ENCODE measurements at places on chromosomes 7 and 10.
A peak's percentile ranks its signal among the peaks of the same experiment; 100 is the strongest.

GRCh38 chr7:108846471-108846870 is 276.8 kb downstream of the DNAJB9 start:
- DNase-seq: no peak

GRCh38 chr10:125844751-125845221 is 21.4 kb downstream of the BCCIP start:
- no peak for DNase-seq

DNA sequence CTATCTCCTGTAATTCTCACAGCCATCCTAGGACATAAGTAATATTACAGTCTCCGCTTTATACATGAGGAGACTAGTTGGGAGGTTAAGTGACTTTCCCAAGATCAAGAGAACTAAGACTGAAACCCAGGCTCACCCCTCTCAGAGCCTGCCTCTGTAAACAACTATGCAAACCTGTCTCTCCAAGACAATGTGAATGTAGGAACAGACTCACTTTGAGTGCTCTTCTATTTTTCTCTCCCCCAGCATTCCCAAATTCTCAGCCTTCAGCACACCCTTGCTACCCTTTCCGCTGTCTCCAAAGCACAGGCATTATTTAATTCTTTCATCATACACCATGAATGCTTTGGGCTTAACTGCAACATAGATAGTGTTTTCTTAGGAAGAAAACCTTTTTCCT is 13.6 kb downstream of the ACTA2 start:
- no peak for DNase-seq

DNA sequence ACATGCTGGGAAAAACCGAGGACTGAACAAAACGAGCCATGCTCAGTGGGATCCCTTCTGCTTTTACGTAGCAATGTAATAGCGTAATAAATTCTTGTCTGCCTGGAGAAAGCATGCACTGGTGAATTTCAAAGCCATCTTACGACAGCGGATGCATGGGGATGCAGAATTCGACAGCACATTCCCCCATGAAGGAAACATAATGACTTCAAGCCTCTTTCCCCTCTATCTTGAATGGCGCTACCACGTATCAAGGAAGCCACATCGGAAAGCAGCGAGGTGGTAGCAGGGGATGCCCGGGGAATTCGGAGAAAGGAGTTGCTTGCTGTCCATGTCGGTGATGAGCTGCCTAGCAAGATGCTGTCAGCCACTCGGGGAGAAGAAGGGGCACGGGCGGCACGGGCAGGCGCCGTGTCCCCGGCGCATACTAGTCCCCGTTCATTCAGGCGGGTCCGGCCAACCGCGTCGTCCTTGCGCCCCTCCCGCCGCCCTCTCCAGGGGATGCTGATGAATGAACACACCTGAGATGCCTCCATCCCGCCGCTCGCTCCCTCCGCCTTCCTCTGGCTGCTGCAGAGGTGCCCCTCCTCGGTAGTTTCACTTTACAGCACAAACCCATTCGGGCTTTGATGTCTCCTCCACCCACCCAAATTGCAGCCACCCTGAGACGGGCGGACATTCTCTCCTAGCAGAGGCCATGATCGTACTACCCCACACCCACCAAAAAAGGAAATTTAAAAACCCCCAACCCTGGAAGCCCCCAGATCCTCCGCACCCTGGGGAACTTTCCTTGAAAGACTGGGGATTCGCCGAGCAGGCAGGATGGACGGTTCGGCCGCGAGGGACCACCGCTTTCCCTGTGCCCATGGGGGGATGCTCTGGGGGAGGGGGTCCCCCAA is 644 bp downstream of the SORBS1 start:
- DNase-seq: peak; percentile 78

DNA sequence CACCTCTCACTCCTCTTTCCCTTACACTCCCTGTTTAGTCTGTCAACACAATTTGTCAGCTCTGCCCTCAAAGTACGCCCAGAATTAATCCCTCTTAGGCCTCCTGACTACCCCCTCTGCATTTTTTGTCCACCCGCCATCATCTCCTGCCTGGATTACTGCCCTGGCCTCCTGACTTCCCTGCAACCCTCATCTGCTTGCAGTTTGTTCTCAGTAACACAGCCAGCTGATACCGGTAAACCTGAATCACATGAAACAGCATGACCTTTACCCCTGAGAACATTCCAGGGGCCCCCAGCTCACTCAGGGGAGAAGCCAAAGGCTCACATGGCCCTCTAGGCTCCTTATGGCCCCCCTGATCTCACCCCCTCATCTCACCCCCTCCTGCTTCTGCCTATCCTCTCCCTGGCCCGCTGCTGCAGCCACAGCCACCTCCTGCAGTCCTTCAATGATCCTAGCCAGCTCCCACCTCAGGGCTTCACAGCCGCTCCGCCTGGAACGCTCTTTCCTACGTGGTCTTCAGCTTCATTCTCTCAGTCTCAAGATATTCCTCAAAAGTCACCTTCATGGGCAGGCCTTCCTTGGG is 8.9 kb downstream of the C10orf53 start:
- no peak for DNase-seq

DNA sequence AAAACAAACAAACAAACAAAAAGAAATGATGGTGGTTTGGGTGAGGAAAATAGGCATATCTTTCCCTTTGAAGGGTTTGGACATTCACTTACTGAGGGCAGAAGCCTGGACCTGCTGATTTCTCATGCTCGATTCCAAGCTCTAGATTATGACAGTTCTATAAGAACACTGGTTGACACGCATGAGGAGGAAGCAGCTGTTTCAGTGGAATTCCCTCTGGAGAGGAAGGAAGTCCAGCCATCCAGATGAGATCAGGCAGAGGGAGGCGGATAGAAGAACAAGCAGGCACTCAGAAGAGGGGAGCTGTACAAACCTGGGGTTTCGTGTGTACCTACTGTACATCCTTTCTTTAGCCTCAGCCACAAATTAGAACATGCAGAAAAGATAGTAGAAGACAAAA is 691.9 kb downstream of the INHBA start:
- no peak for DNase-seq

DNA sequence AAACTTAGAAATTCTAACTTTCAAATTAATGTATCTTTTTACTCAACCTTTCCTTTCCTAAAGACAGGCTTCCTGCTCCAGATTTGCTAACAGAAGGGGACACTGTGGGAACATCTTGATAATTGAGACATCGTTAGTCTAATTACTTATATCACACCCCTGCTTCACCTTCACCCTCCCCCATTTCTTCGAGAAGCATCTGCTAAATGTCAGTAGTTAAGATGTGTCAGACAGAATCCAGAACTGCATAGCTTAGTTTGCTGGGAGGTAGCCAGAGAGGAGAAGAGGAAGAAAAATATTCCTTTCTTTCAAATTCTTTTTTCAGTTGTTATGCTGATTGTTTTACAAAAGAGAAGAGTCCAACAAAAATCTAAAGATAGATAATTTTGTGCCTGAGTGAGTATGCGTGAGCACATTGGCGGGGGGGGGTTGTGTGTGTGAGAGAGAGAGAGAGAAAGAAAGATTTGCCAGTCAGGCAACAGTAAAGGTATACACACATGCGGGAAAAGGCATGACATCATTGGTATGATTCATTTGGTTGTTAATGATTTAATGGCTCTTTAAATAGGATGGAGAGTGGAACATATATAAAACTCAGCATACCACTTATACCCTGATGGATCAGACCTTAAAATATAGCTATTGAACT is 192.4 kb downstream of the PTN start:
- DNase-seq: no peak

- DNase-seq: no peak
Measured at GRCh38 chr10:89404104-89405047, 10.0 kb upstream of the IFIT5 start.

- no peak for DNase-seq
Measured at GRCh38 chr7:87448388-87448787, 27.1 kb downstream of the ABCB4 start.

DNA sequence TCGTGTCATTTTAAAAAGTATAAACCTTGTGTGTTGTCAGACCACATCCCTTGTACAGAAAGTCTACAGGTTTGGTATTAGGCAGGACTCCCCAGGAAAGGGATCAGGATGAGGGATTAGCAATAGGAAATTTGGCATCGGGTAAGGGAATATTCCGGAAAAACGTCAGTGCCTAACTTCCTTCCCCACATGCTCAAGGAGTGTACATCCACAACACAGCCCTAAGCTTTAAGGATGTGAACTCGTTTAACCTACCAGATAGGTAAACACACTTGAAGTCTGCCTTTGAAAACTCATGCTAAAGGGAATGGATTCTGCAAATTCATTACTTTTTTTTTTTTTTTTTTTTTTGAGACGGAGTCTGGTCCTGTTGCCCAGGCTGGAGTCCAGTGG is 194.9 kb downstream of the SKIDA1 start:
- DNase-seq: no peak

GRCh38 chr10:24973163-24973562 is 20.8 kb upstream of the PRTFDC1 start:
- DNase-seq: no peak

GRCh38 chr10:106973716-106974115 is 190.8 kb downstream of the SORCS1 start:
- no peak for DNase-seq

DNA sequence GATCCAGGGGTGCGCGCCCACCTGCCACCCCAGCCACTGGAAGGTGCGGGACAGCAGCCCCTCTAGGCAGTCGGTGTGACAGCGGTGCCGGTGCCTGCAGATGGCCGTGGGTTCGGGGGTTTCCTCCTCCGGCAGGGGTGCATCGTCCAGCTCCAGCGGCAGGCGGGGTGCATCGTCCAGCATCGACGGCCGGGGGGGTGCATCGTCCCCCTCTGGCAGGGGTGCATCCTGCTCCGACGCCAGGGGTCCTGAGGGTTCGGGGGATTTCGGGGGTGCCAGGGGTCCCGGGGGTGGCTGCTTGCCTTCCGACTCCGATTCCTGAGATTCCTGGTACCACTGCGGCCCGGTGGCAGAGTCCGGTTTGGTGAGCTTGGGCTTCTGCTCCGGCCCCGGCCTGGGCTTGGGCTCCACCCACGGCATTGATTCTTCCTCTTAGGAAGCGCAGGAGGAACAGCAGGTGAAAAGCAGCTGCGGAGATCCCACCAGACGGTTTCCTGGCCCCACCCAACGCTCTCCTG is 90.2 kb upstream of the RAB18 start:
- DNase-seq: no peak

DNA sequence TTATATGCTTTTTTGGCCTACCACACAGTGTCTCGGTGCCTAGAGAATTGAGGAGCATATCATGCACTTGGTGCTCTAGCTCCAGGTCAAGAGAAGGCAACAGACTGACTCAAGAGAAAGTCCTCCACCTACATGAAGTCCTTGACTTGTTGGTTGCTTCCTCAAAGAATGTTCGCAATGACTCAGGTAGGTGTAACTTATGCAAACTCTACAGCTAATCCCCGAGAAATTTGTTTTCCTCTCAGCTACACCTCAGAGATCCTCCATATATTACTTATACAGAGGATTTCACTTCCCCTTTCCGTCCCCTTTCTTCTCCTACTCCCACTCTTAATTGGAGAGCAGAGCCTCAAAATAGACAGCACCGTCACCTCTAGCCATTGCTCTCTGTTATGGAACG is 1013.1 kb downstream of the KCNMA1 start:
- DNase-seq: no peak

GRCh38 chr10:5563991-5564536 is 39.3 kb downstream of the CALML3 start:
- DNase-seq: peak; percentile 54

GRCh38 chr10:79492839-79493238 is 19.5 kb upstream of the EIF5AL1 start:
- DNase-seq: no peak

DNA sequence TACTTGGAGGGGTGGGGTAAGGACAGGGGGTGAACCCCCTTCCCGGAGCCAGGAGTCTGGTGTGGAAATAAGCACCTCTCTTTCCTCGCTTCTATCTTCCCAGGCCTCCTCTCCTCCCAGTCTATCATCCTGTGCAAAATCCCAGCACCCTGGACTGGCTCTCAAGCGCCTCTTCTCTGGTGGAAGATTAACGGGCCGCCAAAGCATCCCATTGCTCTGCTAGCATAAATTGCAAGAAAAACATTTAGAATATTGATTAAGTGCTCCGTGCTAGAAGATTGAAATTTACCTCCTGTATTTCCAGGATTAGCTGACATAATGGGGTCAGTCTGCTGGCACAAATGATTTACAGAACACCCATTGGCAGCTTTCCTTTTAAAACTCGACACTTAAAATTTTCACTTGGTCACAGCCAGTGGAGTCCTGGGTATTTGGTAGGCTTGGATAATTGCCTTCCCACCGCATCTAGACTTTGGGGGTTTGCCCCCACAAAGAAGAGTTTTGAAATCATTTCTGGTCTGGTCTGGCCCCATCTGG is 189.7 kb downstream of the GFRA1 start:
- DNase-seq: no peak

DNA sequence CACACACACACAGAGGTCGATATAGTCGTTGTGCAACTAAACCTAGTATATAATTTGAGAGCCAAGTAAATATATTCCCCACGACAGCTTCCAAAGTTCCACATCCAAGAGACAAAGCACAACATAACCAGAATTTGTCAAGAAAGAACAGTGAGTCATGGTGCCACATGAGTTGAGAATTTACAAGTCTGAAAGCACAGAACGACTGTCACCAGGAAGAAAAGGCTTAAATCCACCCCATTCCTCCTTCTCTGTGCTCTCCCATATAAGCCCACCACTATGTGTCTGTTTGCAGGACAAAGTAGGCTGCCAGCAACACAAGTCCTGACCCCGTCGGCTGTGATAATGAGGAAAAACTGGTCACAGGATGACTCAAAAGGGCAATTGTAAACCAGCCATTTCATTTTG is 32.8 kb downstream of the GSAP start:
- DNase-seq: no peak

Measured in upper lobe of right lung (tissue), 1 donor.